IMR-90 (cell line): ENCODE measurements at places on chromosomes 12 and 14. TPM values are rescaled to one million over a fixed set of nuclear protein-coding genes. Genes with fewer than 3 reads are reported as not detected.

Gene PRB2
- total RNA-seq, result not detected in 2 replicates

Gene TAS2R13
- 0.90 and 1.4 TPM in 2 replicates for total RNA-seq

Gene LRFN5
- 3.6 TPM in 2 replicates for total RNA-seq

Gene MORN3
- total RNA-seq, result 0.18 and 0.28 TPM in 2 replicates

Gene NTN4
- 38.6 and 56.6 TPM in 2 replicates for total RNA-seq
